ENCODE measurements at places on chromosomes 12 and 14.
A peak's percentile ranks its signal among the peaks of the same experiment; 100 is the strongest.

- H3K27me3 ChIP-seq, result peaks cover 5% of the 10 kb centered on the region
- no peak overlapping the region for H3K27ac ChIP-seq
- H3K4me1 ChIP-seq, result no peaks in the 10 kb centered on the region
- H3K4me3 ChIP-seq, result no peak overlapping the region
- H3K36me3 ChIP-seq, result no peaks in the 10 kb centered on the region
- DNase-seq, result no peak
Measured at GRCh38 chr12:52413202-52413601, 7.1 kb upstream of the KRT82 start.

- no peaks in the 10 kb centered on the region for H3K4me1 ChIP-seq
- no peak for DNase-seq
- no peaks in the 10 kb centered on the region for H3K27me3 ChIP-seq
- no peaks in the 10 kb centered on the region for H3K36me3 ChIP-seq
- H3K4me3 ChIP-seq, result no peak overlapping the region
Measured at GRCh38 chr14:37083599-37083998, 88.8 kb downstream of the SLC25A21 start.

GRCh38 chr12:31005944-31006361, 67.7 kb upstream of the DDX11 start:
- DNase-seq, result no peak
- H3K27me3 ChIP-seq, result no peaks in the 10 kb centered on the region
- H3K4me3 ChIP-seq, result no peak overlapping the region
- H3K4me1 ChIP-seq, result peaks cover 4% of the 10 kb centered on the region

DNA sequence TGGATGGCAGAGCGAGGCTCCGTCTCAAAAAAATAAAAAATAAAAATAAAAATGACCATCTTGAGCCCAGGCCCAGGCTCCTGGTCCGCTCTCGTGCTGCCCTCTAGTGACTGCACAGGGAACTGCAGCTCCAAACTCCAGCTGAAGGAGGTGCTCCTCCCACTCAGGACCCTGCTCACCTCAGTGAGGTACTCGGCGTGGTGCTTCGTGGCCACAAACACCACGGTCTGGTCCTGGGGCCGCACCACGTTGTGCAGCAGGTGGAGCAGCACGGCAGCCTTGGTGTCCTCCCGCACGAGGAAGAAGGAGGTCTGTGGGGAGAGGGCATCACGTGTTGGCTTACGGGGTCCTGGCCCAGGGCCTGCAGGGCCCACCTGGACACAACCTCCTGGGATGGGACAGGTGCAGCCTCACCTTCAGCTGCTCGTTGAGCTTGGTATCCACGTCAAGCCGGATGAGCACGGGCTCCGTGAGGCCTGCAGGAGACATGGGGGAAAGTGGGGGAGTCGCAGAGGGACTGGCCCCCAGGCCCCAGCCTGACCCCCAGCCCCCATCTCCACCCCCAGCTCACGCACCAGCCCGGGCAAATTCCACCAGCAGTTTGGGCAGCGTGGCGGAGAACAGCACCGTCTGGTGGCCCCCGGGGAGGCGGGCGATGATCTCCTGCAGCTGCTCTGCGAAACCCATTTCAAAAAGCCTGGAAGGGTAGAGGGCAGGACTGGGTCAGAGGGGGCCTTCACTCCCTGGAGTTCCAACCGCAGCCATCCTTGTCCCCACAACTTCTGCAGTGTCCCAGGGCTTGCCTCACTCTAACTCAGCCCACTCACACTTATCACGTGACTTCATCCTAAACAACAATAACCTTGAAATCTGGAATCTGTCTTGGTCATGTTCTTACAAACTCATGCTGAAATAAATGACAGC, 10.6 kb downstream of the DDX54 start:
- H3K27me3 ChIP-seq, result no peaks in the 10 kb centered on the region
- DNase-seq, result peak; percentile 85
- H3K4me1 ChIP-seq, result peaks cover 5% of the 10 kb centered on the region
- no peak overlapping the region for H3K4me3 ChIP-seq
- peaks cover 52% of the 10 kb centered on the region for H3K36me3 ChIP-seq

GRCh38 chr12:43147878-43148277, 404.1 kb downstream of the ADAMTS20 start:
- H3K27me3 ChIP-seq, result no peaks in the 10 kb centered on the region
- DNase-seq, result no peak
- H3K36me3 ChIP-seq, result no peaks in the 10 kb centered on the region
- H3K4me1 ChIP-seq, result no peaks in the 10 kb centered on the region
- H3K4me3 ChIP-seq, result no peak overlapping the region

DNA sequence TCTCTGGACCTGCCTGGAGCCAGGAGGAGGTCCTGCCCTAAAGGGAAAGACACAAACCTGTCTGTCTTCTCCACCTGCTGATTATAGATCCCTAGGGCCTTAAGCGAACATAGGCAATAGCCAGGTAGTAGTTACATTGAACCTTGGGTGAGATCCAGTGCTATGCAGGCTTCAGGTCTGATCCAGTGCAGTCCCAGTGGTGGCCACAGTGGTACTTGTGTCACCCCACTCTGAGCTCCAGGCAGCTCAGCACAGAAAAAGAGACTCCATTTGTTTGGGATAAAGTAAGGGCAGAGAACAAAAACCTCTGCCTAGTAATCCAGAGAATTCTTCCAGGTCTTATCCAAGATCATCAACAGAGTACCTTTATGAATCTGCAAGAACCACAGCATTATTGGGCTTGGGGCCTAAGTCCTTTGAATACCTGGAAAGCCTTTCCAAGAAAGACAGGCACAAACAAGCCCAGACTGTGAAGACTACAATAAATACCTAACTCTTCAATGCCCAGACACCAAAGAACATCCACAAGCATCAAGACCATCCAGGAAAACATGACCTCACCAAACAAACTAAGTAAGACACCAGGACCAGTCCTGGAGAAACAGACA, 60.4 kb upstream of the KTN1 start:
- DNase-seq, result no peak
- H3K27ac ChIP-seq, result no peak overlapping the region
- H3K4me1 ChIP-seq, result no peaks in the 10 kb centered on the region
- no peaks in the 10 kb centered on the region for H3K27me3 ChIP-seq
- H3K4me3 ChIP-seq, result no peak overlapping the region

GRCh38 chr14:65045006-65045405, 57.3 kb downstream of the MAX start:
- no peak overlapping the region for H3K4me3 ChIP-seq
- DNase-seq, result no peak
- H3K4me1 ChIP-seq, result peaks cover 8% of the 10 kb centered on the region
- H3K36me3 ChIP-seq, result peaks cover 6% of the 10 kb centered on the region
- H3K27ac ChIP-seq, result no peak overlapping the region

DNA sequence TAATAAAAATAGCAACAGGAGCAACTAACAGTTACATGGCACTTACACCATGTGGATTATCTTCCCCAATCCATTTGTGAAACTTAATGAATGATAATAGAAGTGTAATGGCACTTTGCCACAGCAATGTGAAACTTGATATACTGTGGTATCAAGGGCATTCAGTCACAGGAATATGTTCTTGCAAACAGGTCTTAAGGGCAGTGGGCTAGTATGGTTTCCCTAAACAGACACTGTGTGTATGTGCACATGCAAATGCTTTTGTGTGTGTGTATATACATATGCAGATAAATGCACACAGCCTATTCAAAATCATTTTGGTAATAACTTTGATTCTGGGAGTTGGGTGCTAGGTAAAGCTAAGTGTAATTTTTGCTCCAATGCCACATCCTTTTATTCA, 26.2 kb upstream of the ARHGAP5 start:
- H3K27me3 ChIP-seq, result no peaks in the 10 kb centered on the region
- H3K27ac ChIP-seq, result no peak overlapping the region
- no peak for DNase-seq
- no peaks in the 10 kb centered on the region for H3K4me1 ChIP-seq

GRCh38 chr14:23544511-23545447, 6.8 kb downstream of the ZFHX2 start:
- H3K27ac ChIP-seq, result no peak overlapping the region
- no peaks in the 10 kb centered on the region for H3K27me3 ChIP-seq
- H3K36me3 ChIP-seq, result no peaks in the 10 kb centered on the region
- H3K4me3 ChIP-seq, result no peak overlapping the region
- no peaks in the 10 kb centered on the region for H3K4me1 ChIP-seq

- peaks cover 19% of the 10 kb centered on the region for H3K4me1 ChIP-seq
- H3K36me3 ChIP-seq, result peaks cover 7% of the 10 kb centered on the region
- H3K4me3 ChIP-seq, result no peak overlapping the region
Measured at GRCh38 chr14:89731396-89731933, 223.1 kb downstream of the EFCAB11 start.

GRCh38 chr14:93977790-93978581, 1.6 kb upstream of the ASB2 start:
- peak overlapping the region; percentile 92 for H3K27ac ChIP-seq
- no peaks in the 10 kb centered on the region for H3K27me3 ChIP-seq
- H3K4me1 ChIP-seq, result peaks cover 95% of the 10 kb centered on the region
- H3K4me3 ChIP-seq, result peak overlapping the region; percentile 80
- peaks cover 28% of the 10 kb centered on the region for H3K36me3 ChIP-seq
- DNase-seq, result peak; percentile 81

- H3K36me3 ChIP-seq, result no peaks in the 10 kb centered on the region
- no peak overlapping the region for H3K4me3 ChIP-seq
- H3K27me3 ChIP-seq, result peaks cover 12% of the 10 kb centered on the region
Measured at GRCh38 chr14:51209457-51209856, 30.6 kb upstream of the TMX1 start.

DNA sequence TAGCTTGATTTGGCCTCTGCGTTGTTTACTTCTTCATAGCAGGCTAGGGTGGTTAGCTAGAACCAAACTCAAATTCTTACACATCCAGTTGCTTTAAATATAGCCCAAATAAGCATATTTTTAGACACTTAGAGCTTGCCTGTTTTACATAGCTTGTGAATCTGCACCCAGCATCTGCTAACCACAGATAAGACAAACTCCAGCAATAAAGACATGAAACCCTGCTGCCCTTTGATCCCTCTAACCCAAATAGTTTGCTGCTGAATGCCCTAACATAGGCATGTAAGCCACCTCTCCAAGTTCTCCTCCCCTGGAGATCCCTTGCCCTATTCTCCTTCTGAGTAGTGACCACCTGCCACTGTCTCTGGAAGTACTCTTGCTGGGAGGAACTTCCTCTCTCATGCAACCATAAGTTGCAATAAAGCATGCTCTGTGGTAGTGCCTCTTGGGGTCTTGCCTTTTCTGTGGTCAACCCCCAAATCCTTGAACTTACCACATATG, 185.6 kb downstream of the TMEM117 start:
- no peak for DNase-seq
- H3K4me3 ChIP-seq, result no peak overlapping the region
- H3K4me1 ChIP-seq, result no peaks in the 10 kb centered on the region

- peaks cover 17% of the 10 kb centered on the region for H3K4me1 ChIP-seq
- H3K36me3 ChIP-seq, result no peaks in the 10 kb centered on the region
- no peak overlapping the region for H3K27ac ChIP-seq
- no peaks in the 10 kb centered on the region for H3K27me3 ChIP-seq
Measured at GRCh38 chr12:92312463-92312964, 166.9 kb upstream of the BTG1 start.

DNA sequence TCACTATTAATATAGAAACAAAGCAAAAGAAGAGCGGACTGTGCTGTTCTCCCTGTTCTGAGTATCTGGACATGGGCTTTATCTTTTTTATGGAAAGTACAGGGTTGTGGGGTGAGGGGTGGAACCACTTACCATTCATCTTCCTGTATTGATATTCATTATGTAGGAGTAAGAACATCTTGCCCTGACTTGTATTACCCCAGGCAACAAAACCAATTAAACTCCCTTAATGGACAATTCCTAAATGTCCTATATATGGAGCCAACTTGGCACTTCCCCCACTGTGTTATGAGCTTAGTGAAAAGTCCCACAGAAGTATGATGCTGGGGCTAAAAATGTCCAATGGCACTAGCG, 139.9 kb upstream of the KRR1 start:
- H3K27me3 ChIP-seq, result peaks cover 63% of the 10 kb centered on the region
- no peak overlapping the region for H3K4me3 ChIP-seq
- no peak for DNase-seq
- no peaks in the 10 kb centered on the region for H3K36me3 ChIP-seq

GRCh38 chr12:102966200-102966863, 8.9 kb downstream of the ASCL1 start:
- H3K4me1 ChIP-seq, result peaks cover 37% of the 10 kb centered on the region
- DNase-seq, result no peak
- H3K36me3 ChIP-seq, result peaks cover 11% of the 10 kb centered on the region

DNA sequence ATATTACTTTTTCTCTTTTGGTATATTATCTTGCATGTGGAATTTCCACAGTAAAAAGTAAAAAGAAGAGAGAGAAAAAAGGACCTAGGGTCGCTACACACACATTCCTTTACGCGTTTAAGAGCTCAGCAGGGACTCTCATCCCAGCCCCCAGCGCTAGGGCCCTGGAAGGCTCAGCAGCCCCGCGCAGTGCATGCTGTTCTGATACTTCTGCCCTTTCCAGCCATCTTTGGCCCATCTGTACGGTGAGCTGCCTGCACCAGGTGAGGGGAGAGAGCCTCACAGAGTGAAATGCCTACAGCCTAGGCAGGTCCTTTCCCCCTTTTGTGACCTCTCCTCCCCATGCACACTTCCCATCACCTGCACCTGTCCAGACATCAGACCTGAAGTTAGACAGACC, 1.6 kb upstream of the LTBR start:
- no peak for DNase-seq
- no peak overlapping the region for H3K27ac ChIP-seq
- H3K4me3 ChIP-seq, result no peak overlapping the region
- peaks cover 15% of the 10 kb centered on the region for H3K27me3 ChIP-seq

DNA sequence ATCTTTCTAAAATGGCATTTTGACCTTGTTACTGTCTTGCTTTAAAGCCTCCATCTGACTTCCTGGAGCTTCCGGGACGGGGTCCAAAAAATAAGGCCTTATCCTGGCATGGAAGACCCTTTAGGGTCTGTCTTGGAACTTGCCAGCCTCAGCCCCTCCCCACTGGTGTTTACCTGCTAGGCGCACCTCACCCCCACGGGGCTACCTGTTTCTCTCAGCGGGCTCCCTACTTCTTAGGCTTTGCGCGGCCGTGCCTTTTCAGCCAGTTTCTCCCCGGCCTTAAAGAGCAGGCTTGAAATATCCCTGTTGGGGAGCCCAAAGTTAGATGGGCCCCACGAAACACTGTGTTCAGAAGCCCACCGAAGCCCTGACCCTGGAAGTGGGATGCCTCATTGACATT, 5.1 kb downstream of the RTL1 start:
- no peak for DNase-seq
- no peak overlapping the region for H3K27ac ChIP-seq
- H3K4me1 ChIP-seq, result no peaks in the 10 kb centered on the region
- H3K36me3 ChIP-seq, result peaks cover 2% of the 10 kb centered on the region
- peaks cover 38% of the 10 kb centered on the region for H3K27me3 ChIP-seq
- no peak overlapping the region for H3K4me3 ChIP-seq

GRCh38 chr12:12715459-12716150, 1.6 kb upstream of the CDKN1B start:
- H3K27me3 ChIP-seq, result no peaks in the 10 kb centered on the region
- peaks cover 30% of the 10 kb centered on the region for H3K36me3 ChIP-seq
- peak overlapping the region; percentile 98 for H3K4me3 ChIP-seq
- H3K27ac ChIP-seq, result peak overlapping the region; percentile 93
- H3K4me1 ChIP-seq, result peaks cover 56% of the 10 kb centered on the region
- DNase-seq, result peak; percentile 73

All from activated T-cell treated with anti-CD3 and anti-CD28 coated beads, Interleukin-2, amount 50 U/mL, for 72 hours (primary cell).